Amniotic epithelial cell (primary cell): ENCODE measurements at places on chromosomes 5 and 9.
A peak's percentile ranks its signal among the peaks of the same experiment; 100 is the strongest.

DNA sequence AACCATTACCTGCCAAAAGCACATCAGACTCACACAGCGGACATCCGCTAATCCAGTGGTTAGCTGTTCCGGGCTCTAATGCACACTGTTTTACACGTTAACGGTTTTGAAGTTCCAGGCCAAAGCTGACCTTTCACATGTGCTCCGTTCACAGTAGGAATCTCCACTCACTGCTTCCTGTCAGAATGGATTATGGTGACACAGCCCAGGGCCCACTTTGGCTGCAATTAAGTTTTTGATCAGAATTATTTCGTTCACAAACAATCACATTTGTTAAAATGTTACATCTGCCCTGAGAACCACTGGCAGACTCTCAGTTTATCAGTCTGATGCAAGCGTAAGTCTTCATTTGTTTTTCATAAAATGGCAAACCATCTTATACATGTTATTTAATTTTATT is 30.2 kb upstream of the CATSPER3 start:
- DNase-seq, result no peak

- peak; percentile 43 for DNase-seq
These were observed at the start of gene FGFR4 for GRCh38 chr5:177086654-177087397. TSS of gene FGFR4 (plus strand) at chr5:177086915. CDS start at chr5:177089603, 2,688 bp downstream.

DNA sequence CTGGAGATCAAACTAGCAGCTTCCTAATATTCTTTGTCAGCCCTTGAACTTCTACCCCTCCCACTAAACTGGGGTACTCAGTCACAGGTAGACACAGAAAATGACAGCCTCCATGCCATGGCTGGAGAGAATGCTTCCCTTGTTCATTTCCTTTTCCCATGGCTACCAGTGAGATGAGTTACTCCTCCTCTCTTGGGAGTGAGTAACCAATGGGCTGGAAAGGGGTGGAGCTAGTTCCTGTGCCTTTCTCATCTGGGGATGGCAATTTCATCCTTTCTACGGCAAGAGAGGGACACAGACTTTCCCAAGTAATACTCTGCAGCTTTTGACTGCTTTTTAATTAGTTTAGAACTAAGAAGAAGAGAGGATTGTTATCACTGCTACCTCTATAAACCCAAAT is 1045.6 kb upstream of the WWC1 start:
- peak; percentile 20 for DNase-seq

DNA sequence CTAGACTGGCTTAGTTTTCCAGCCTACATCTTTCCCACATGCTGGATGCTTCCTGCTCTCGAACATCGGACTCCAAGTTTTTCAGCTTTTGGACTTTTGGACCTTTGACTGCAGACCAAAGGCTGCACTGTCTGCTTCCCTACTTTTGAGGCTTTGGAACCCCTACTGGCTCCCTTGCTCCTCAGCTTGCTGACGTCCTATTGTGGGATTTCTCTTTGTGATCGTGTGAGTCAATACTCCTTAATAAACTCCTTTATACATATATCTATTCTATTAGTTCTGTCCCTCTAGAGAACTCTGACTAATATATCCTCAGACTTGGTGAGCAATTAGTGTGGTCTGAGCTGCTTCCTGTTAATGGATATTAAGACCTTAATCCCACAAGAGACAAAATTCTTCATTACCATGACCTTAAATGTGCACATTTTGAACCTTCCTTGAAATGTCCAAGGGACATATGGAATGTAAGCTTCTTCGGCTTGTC is 752.9 kb downstream of the CDH18 start:
- no peak for DNase-seq

- DNase-seq, result no peak
These were observed 9.4 kb downstream of the CD180 start for GRCh38 chr5:67187006-67187715.

DNA sequence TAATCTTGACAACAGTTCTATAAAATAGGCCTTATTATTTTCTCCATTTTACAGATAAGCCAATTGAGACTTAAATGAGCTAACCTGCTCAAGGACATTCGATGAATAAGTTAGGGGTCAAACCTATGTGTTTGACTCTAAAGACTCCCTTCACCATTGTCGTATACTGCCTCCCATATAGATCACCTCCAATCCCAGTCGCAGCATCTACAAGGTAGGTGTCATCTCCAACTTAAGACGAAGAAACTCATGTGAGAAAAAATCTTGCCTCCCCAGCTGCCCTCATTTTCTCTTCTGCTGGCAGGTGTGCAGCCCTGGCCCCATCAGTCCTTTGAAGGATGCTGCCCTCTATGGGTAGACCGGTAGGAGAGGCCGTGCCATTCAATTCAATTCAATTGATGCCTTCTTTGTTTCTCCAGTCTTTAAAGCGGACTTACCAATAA is 75.2 kb upstream of the SMARCA2 start:
- no peak for DNase-seq

DNA sequence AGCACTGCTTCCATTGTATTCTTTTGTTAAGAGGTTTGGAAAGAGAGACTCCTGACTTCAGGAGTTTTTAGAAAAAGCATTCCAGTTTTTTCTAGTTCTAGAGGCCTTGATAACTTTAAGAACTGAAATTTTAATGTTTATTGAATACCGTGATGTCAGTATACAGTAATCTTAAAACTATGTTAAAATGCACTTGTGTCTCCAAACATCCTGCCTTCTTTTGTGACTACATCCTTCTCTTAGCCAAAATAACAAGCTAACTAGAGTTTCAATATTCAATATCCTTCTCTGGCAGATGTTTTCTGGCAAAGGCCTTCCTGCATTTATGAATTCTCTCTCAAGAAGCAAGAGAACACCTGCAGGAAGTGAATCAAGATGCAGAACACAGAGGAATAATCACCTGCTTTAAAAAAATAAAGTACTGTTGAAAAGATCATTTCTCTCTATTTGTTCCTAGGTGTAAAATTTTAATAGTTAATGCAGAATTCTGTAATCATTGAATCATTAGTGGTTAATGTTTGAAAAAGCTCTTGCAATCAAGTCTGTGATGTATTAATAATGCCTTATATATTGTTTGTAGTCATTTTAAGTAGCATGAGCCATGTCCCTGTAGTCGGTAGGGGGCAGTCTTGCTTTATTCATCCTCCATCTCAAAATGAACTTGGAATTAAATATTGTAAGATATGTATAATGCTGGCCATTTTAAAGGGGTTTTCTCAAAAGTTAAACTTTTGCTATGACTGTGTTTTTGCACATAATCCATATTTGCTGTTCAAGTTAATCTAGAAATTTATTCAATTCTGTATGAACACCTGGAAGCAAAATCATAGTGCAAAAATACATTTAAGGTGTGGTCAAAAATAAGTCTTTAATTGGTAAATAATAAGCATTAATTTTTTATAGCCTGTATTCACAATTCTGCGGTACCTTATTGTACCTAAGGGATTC is 43.1 kb downstream of the NDFIP1 start:
- DNase-seq, result peak; percentile 74
